Stimulated activated CD4-positive, alpha-beta T cell treated with anti-CD3 and anti-CD28 coated beads, Interleukin-15, amount 100 ng/mL, for 1 hour (primary cell): ENCODE measurements at places on chromosomes 2 and 18.
A peak's percentile ranks its signal among the peaks of the same experiment; 100 is the strongest.

GRCh38 chr18:47689371-47689770 lies 241.1 kb downstream of the SMAD2 start:
- no peak for DNase-seq

- DNase-seq: no peak
Observed at GRCh38 chr2:79393806-79394484, 118.9 kb upstream of the CTNNA2 start.

GRCh38 chr2:187971893-187972292 lies 319.8 kb upstream of the GULP1 start:
- DNase-seq: no peak

GRCh38 chr18:43563780-43564179 lies 286.5 kb upstream of the SYT4 start:
- no peak for DNase-seq

DNA sequence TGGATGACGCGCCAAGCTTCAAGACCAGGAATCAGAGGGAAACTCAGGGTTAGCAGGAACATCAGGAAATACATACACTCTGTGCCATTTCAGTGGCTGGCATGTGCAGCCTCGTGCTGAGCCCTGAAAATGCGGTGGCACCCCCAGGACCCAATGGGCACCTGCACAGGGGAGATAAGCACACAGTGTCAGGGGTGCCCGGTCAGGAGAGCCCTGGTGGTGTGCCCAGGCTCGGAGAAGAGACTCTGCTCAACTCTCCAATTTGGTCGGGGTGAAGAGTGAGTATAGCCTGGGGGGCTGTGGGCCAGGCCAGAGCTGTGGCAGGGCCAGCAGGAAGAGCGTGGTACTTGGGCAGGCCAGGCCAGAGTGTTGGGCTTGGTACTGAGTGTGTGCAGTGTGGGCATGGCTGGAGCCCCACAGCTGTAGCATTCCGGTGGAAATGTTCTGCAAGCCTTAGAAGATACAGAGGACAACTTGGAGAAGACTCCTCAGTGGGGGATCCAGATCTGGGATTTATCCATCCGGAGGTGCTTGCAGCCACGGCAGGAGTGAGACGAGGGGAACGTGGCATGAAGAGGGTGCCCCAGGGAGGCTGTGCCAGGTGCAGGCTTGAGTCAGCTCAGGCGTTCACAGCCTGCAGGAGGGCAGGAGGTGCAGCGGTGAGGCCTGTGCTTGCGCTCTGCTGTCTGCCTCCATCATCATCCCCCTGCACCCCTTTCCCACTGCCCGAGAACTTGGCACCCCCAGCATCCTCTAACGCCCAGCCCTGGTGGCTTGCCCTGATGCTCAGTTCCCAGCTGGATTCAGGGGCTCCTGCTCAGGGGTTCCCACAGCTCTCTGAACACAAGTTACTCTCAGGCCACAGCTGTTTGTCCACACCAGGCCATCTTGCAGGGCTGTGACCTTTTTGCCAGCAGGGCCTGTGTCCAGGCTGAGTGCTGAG lies 451.7 kb upstream of the HS6ST1 start:
- no peak for DNase-seq

- no peak for DNase-seq
Observed at GRCh38 chr2:56185101-56185581, 1.4 kb downstream of the CCDC85A start.

DNA sequence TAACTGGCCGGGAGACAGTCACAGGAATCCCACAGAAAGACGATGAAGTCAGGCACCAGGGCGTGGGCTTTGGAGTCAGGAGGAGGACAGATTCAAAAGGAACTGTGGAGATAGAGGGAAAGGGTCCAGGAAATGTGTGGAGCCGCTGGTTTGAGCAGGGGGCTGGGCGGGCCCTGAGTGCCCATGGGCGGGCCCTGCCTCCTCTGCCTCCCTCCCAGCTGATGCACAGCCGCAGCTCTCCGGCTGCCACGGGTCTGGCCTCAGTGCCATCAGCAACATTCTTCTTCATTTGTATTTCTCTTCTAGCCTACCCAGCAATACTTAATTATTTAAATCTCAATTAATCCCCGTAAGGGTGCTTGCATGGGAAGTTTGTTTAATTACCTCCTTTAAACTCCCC lies 432.3 kb downstream of the NBAS start:
- no peak for DNase-seq

- no peak for DNase-seq
Observed at GRCh38 chr2:140508756-140509155, 1622.1 kb downstream of the LRP1B start.

DNA sequence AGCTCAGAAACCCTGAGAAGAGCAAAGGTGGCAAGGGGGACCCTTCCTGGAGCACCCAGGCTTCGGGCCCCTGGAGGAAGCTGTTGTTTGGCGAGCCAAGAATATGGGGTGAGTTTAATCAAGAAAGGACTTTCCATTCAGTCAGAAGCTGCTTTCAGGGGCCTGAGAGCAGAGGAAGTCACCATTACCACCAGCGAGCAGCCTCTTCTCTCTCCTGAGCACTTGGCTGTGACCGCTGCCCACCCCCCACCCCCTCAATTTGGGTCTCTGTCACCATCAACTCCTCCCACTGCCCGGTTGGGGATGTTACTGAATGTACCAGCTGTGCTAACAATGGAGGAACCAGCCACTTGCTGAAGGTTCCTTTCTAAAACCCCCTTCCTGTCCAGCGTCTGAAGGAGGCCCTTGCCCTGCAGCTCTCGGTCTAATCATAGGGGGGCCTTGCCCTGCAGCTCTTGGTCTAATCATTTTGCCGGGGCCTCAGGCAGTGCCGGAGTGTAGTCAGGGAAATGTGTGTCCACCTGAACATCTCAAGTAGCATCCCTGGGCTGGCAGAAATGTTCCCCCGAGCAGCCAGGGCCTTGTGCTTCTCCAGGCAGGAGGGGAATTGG lies 943 bp downstream of the INPP5D start:
- no peak for DNase-seq

DNA sequence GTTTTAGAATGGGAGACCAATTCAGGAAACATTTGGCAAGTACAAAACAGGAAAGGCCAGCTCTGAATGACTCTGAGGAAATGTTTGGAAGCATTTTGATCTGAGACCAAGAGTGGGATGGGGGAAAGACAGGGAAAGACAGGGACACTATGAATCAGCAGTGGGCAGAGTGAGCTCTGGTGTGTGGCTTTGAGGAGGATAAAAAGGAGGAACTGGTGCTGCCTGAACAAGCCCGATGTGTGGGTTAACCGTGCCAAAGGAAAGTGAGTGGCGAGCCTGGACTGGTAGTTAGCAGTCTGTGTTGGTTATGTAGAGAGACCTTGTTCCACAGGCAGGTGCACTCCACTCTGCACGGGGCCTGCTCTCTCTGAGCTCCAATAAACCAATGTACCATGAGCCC lies 5.3 kb downstream of the MFSD6 start:
- DNase-seq: no peak

GRCh38 chr2:207481924-207482323 lies 47.8 kb upstream of the CREB1 start:
- no peak for DNase-seq

GRCh38 chr2:141557329-141558095 lies 573.3 kb downstream of the LRP1B start:
- no peak for DNase-seq

DNA sequence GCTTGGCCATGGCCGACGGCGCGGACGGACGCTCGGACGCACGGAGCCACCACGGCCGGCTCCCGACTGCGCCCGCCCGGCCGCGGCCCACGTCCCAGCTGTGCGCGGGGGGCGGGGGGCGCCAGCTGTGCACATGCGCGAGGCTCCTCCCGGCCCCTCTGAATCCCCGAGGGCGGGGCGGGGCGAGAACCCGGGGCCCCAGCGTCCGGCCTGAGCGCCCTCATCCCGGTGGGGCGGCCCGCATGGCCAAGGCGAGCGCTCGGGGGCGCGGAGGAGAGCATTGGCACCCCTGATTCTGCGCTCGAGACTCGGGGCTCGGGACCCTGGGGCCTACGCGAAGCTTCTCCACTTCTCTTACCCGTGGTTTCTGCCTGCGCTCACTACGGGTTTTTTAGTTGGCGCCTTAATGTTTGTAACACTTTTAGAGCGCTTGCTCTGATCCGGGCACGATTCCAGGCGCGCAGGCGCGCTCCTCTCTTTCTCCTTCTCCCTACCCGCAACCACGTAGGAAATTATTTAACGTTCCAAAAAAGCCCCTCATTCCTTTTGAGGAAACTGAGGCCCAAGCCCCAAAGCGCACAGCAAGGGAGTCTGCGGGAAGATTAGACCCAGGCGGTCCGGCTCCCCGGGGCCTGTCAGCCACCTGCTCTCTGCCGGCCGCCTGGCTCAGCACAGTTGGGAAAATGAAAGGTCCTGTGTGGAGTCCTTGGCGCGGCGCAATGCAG lies at the start of gene PXDN:
TSS of gene PXDN (minus strand) at position 70 of the 725 bp plus-strand sequence. CDS start at position 10, 60 bp downstream.
- no peak for DNase-seq

DNA sequence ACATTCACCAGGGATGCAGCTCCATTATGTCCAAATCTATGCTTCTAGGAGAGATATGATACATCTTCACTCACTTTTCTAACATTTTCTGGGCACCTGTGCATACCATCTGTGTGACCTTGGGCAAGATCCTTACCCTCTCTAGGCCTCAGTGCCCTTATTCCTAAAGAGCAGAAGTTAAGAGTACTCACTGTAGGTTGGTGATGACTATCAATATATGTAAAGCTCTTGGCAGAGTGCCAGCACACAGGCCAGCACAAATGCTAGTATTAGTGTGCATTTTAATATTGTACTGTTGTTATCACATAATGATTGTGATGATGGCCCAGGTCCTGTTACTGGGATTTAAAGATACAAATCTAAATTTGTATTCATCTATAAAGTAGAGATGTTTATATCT lies 199.2 kb downstream of the RAD51AP2 start:
- DNase-seq: no peak

- no peak for DNase-seq
Observed at GRCh38 chr2:195652911-195653310, 4.1 kb upstream of the SLC39A10 start.

DNA sequence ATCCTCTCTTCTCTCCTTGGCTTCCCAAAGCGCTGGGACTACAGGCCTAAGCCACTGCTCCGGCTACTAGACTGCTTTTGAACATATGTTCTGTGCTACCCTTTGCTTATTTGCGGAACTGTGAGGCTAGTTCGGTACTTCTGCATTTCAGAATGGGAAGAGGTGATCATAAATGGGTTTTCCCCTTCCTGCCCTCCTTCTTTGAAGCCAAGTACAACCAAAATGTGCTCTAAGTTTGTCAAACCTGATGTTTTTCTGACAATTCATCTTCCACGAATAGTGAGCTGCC lies 1.7 kb upstream of the ESCO1 start:
- DNase-seq: no peak

GRCh38 chr2:15901808-15902130 lies 38.6 kb upstream of the MYCN start:
- DNase-seq: no peak

GRCh38 chr2:190582736-190583506 lies 48.4 kb upstream of the NEMP2 start:
- DNase-seq: no peak

DNA sequence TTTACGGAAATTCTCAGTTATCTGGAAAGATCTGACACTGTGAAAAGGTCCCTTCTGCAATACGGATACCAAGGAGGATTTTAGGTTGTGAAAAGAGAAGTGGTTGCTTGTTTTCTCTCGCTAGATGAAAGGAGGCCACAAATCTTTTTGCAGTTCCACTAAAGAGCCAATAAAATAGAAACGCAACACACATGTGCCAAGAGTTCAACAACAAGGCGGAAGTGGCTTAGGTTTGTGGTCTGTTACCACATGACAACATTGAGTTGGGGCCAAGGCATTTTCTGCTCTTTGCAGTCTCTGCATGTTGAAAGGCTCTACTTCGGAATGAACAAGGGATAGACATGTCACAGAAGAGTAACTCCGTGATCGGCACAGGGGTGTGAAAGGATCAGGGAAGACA lies 115.7 kb upstream of the OSR1 start:
- peak; percentile 6 for DNase-seq

GRCh38 chr2:239259603-239260298 lies 141.1 kb downstream of the HDAC4 start:
- DNase-seq: no peak

GRCh38 chr2:126966601-126967000 lies 67.9 kb downstream of the TEX51 start:
- no peak for DNase-seq
